ENCODE measurements at places on chromosomes 3 and 15.

GRCh38 chr15:76343313-76343996 is 6.9 kb downstream of the ISL2 start:
- DNase-seq: no peak

GRCh38 chr3:177795859-177796258 is 598.6 kb upstream of the TBL1XR1 start:
- DNase-seq: no peak

DNA sequence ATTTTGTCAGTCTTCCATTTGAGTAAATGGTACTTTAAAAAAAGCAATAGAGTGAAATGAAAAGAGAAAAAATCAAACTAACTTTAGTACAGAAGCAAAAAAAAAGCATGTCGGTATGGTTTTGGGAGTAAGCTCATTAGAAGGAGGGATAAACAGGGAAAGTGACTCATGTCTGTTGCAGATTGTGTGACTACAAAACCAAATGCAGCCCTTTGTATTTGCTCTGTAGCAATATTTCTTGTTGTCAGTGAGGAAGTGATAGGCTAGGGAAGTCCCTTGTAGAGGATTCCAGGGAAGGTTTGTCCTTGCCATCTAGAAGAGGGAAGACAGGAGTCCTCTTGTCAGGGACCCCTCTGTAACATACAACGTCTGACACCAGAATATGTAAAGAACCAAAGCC is 150.5 kb upstream of the POU1F1 start:
- DNase-seq: no peak

- no peak for DNase-seq
Measured at GRCh38 chr3:44825264-44825925, 36.3 kb upstream of the TMEM42 start.

DNA sequence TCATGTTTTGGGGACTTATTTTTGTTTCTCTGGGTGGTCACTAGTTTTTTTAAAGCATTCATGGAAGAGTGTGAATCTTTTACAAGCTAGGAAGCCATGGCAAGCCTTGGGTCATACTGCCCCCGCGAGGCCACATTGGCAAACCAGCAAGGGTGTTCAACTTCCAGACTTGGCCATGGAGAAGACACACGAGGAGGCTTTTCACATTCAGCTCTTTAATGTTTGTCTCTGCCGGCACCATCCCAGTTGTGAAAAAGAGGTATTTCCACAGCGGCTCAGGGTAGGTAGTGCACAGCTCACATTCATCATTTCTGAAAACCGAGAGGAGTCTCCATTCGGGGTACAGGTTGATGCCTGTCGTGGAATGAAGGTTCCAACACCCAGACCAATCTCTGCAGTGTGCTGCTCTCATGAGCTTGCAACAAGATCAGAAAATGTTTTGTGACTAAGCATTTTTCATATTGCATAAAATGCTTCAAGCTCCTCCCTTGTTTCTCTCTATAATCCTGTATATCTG is 7.7 kb downstream of the CCR5 start:
- DNase-seq: peak; percentile 53

DNA sequence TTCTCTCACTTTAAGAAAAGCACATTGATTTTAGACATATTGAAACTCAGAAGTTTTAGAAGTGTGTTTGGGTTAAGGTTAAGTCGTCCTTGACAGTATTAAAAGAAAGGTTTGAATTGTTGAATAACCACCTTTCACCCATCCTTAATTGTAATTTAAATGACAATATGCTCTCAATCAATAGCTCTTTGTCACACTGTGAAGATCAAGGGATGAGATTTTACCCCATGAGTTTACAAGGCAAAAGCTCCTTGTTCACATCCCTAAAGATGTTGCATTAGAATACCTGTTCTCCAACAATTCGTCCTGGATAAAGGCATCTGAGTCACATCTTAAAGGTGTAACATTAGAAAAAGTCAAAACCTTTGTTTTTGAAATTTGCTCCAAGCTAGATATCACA is 220.4 kb upstream of the MDFIC2 start:
- no peak for DNase-seq

- no peak for DNase-seq
Measured at GRCh38 chr3:32420126-32421038, 28.7 kb downstream of the CMTM7 start.

DNA sequence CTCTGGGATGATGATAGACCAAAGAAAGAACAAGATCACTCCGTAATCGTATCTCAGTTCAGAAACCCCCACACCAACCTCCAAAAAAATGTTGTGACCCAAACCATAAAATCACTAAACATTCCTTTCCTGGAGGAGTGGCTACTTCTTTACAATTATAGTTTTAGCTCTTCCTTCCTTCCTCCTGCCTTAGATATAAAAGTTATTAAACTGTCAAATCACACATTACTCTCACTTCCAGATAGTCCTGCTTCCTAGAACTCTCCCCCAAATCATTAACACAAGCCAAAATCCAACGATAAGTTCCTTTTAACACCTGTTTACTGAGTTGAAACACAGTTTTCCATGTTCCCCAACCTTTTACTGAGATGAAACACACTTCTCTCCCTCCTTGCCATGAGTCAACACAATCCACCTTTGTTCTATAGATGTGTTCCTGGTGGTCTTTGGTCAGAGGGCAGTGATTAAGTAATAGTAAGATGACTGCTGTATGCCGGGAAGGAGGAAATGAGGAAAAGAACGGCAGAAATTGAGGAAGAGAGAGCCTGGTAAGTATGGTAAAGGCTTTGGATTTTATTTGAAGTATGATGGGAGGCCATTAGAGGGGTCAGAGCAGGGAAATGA is 8.3 kb upstream of the CRYGS start:
- no peak for DNase-seq

- DNase-seq: no peak
Measured at GRCh38 chr15:78075490-78076230, 1.9 kb downstream of the TBC1D2B start.

DNA sequence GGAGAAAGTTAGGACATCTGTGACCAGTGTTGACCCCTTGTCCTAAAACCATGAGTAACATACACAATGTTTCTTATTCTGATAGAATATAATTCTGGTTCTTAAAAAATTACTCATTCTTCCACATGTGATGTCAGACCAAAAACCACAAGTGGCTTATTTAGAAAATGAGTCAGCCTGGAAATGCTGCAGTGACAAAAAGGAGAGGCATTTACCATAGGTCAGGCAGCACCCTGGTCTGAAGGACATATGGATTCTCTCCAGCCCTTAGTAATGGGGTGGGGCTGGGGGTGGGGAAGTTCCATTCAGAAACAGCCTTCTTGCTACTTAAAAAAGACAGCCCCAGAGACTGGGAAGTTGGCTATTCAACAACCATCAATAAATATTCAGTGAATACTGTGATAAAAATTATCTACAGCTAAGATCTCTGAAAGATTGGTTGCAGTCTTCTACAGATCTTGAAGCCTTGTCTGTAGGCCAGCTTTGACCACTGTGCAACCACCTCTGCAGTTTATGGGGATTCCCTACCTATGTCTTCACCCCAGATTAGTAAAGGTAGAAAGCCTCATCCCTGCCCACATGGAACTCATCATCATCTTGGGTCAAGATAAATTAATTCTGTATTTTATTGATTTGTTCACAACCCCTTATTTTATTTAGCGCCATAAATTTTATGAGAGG is 34.9 kb upstream of the TIMP4 start:
- no peak for DNase-seq

DNA sequence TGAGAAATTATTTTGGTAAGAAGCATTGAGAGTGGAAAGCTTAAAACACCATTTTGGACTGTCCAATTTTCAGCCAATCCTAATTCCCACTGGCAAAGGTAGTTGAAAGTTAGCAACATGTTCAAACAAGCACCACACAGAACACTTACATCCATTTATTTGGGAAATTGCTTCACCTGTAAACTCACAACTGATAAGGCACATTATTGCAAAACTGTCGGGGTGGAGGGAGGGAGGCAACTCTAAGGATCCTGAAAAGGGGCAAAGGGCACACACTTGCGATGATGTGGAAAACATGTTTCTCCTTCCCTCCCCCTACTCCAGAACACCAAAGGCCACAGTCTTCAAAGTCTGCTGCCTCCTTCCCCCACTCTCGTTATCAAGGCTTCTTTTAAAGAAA is 9.4 kb downstream of the TMEM41A start:
- no peak for DNase-seq

GRCh38 chr15:33453761-33454160 is 143.0 kb downstream of the RYR3 start:
- no peak for DNase-seq

- DNase-seq: no peak
Measured at GRCh38 chr3:128532012-128532983, 39.3 kb upstream of the GATA2 start.

DNA sequence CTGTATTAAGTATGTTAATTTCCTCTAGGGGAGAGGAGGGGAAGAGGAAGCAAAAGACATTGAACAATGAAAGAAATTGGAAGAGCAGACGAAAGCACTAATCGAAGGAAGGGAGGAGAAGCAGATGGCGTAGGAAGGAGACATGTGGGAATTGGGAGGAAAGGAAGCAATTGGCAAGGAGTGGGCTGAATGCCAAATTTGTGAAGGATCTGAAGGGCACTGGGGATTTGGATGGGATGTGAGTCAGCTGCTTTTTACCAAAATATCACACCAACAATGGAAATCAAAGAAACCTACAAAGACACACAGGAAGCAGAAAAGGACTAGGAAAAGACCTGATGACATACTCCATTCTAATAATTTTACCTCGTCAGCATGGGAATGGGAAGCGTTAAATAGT is 1029.8 kb downstream of the ROBO1 start:
- no peak for DNase-seq

GRCh38 chr15:56454836-56455235 is 10.1 kb downstream of the MNS1 start:
- DNase-seq: no peak

DNA sequence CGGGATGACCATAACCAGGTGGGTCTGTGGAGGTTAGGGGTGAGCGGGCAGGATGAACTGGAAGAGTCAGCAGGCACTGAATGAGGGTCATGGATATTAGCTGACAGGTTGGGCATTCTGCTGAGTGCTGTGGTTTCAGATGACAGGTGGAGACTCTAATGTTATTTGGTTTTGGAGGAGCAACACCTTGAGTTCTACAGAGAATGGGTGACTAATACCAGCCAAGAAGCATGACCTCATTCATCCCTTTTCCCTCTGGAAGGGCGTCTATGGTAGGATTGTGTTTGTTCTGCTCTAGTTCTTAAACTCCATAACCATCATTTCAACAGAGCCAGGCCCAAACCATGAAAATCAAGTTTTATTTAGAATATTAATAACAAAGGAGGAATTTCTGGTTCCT is 550.7 kb upstream of the LMCD1 start:
- DNase-seq: no peak

DNA sequence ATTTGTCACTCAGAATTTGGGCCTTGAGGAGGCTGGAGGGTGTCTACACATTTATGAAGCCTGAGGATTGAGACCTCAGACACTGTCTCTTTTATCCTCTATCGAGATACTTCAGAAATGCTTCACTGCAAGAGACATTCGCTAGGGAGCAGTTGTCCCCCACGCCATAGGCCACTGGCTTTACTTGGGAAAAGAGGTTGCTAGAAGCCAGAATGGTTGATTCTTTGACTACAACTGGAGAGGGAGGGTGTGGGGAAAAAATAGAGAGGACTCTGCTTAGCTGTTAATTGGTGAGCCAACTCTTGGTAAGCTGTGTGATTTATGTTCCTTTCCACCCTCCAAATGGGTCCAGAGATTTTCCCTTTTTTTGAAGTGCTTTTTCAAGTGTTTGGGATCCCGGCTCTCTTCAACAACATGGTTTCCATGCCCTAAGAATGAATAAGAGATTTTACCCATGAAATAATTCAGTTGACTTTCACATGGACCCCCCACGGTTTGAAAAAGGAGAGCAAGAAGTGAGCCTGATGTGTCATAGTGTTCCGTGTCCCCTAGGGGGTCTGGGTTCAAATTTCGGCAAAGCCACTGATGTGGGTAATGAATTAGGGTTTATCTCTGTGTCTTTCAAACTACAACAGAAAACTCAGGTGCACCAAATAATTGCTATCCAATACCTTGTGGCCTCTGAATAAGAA is 2.7 kb downstream of the BOC start:
- no peak for DNase-seq

- DNase-seq: no peak
Measured at GRCh38 chr15:33152502-33153109, 41.9 kb downstream of the FMN1 start.

DNA sequence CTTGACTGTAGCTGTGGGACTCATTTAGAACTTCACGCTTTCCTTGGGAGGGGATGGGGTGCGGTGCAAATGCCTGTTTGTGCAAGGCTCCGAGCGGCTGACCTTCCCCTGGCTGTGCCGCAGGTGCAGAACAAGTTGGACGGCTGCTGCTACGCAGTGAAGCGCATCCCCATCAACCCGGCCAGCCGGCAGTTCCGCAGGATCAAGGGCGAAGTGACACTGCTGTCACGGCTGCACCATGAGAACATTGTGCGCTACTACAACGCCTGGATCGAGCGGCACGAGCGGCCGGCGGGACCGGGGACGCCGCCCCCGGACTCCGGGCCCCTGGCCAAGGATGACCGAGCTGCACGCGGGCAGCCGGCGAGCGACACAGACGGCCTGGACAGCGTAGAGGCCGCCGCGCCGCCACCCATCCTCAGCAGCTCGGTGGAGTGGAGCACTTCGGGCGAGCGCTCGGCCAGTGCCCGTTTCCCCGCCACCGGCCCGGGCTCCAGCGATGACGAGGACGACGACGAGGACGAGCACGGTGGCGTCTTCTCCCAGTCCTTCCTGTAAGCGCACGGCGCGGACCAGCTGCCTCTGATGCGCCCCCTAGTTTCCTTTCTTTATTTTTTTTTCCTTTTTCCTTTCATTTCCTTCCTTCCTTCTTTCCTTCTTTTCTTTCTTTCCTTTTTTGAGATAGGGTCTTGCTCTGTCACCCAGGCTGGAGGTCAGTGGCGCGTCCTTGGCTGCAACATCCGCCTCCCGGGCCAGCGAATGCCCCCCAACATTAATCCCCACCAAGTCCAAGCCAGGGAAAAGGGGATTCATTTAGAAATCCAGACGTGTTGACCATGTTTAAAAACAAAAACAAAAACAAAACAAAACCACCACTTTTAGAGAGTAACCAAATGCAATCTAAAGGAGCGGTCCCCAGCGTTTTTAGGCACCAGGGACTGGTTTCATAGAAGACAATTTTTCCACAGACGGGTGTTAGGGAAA is 42.7 kb downstream of the EIF2AK4 start:
- no peak for DNase-seq

DNA sequence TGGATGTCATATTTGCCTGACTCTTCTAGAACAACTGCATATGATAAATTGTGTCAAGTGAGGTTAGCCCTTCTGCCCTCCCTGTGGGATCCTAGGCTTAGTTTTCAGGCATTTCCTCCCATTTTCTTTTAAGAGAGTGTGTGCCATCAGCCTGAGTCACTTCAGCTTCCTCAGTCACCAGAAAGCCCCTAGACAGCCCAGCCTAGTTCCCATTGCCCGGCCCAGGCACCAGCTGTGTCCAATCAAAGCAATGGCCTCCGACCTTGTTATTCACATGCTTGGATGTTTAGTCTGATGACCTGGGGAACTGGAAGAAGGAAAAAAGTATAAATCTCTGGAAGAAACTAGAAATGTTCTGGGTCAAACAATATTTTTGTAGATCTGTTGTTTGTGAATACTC is 221.9 kb upstream of the LRIG1 start:
- no peak for DNase-seq

DNA sequence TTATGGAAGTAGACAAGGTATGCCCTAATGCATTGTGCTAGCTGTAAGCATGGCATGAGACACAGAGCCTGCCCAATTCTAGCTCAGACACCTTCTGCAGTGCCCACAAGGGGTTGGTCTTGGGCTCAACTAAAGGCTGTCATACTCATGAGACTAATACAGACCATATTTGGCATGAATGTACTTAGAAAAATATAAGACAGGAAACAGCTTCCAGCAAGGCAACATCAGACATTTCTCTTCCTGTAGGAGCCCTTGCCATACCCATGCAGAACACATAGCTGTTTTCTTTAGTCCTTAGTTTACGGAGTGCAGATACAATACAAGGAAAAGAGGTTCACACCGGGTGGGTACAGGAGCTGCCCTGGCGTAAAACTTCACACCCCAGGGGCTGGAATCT is 30.5 kb upstream of the NR1I2 start:
- no peak for DNase-seq
